ENCODE measurements at places on chromosomes 6 and 20.

DNA sequence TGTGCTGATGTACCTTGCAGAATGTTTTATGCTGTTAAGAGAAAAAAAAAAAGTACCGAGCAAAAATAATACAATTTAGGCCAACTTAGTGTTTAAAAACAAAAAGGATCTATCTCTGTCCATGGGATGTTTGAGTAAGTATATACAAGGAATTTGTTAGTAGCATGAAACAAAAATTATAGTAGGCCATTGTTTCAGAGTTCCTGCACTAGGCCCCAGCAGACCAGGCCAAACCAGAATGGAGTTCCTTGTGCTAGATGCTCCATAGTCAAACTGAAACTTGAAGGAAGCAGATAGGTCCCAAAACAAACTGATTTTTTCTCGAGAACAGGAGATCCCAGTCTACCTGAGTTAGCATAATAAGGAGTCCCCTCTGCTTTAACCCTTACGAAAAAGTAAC is 72.5 kb downstream of the SNX9 start:
- no peak for DNase-seq

DNA sequence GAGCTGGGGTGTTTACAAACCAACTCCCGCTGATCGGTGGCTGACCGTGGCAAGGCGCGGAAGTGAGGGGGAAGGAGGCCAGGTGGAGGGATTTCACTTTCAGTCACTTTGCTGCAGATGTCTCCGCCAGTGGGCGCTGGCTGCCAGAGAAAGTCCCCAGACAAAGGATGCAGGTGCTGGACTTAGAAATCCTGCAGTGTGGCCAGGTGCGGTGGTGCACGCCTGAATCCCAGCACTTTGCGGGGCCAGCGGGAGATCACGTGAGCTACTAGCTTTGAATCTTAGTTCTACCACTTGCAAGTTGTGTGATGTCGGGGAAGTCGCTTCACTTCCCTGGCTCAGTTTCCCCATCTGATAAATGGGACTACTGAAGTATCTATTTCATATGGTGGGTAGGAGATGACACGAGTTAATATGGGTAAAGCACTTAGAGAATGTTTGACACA is 180.4 kb downstream of the ZNF217 start:
- peak; percentile 20 for DNase-seq

- no peak for DNase-seq
These were observed 11.3 kb downstream of the LRP11 start for GRCh38 chr6:149852881-149853280.

- DNase-seq, result no peak
These were observed 64.5 kb upstream of the STX16 start for GRCh38 chr20:58586565-58587093.

GRCh38 chr20:41279546-41280225 is 37.8 kb downstream of the ZHX3 start:
- no peak for DNase-seq

- DNase-seq, result no peak
These were observed 112.4 kb downstream of the TIAM2 start for GRCh38 chr6:155107432-155108069.

DNA sequence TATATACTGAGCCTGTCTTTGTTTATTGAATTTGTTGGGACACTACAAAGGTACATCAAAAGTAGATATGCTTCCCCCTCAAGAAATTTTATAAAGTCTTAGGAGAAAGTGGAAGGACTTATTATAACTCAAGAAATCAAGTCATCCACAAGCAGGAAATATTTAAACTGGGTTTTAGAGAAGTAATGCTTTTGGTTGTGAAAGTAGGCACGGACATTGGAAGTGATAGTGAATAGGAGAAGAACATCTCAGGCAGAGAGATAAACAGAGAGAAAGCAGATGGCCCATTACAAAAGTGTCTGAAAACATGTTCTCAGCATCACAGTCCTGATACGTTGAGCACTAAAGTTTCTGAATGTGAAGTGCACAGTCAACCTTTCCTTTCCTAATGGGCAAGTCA is 415.6 kb upstream of the RNF217 start:
- no peak for DNase-seq
